ENCODE measurements at places on chromosomes 3 and 15.

GRCh38 chr15:79193549-79193948 is 89.0 kb upstream of the ANKRD34C start:
- DNase-seq, result no peak

- DNase-seq, result no peak
These were observed 678.4 kb downstream of the ROBO2 start for GRCh38 chr3:77718311-77718710.

DNA sequence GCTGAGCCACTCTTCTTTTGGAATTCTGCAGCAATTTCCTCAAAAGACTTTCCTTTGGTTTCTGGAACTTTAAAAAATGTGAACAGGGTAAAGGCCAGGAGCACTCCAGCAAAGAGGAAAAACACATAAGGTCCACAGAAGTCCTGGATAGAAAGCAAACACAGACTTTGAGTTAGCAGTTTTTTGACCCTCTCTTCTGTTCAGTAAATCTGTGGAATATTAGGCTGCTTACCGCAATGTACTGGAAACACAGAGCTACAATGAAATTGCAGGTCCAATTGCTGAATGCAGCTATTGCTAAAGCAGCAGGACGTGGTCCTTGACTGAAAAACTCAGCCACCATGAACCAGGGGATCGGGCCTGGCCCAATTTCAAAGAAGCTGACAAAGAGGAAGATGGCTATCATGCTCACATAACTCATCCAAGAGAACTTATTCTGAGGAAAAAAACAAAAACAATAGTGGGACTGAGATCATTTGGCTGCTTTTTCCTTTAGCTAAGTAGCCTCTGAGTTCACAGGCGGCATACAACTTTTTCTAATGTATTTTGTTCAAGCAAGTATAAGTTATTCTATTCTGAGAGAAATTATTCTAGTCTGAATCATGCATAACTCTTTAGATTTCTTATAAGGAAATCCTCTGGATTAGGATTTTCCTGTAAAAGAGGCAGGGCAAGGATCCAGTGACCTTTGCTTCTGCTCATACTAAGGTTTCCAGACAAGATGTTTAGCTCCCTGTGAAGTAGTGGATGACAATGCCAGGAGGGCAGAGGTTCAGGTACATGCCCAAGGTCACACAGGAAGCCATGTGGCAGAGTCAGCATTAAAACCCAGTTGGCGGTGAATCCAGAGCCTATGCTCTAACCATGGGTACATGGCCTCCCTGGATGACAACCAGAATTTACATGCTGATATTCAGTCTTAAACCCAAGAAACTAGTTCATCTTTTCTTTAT is 28.3 kb downstream of the SLC2A2 start:
- no peak for DNase-seq

DNA sequence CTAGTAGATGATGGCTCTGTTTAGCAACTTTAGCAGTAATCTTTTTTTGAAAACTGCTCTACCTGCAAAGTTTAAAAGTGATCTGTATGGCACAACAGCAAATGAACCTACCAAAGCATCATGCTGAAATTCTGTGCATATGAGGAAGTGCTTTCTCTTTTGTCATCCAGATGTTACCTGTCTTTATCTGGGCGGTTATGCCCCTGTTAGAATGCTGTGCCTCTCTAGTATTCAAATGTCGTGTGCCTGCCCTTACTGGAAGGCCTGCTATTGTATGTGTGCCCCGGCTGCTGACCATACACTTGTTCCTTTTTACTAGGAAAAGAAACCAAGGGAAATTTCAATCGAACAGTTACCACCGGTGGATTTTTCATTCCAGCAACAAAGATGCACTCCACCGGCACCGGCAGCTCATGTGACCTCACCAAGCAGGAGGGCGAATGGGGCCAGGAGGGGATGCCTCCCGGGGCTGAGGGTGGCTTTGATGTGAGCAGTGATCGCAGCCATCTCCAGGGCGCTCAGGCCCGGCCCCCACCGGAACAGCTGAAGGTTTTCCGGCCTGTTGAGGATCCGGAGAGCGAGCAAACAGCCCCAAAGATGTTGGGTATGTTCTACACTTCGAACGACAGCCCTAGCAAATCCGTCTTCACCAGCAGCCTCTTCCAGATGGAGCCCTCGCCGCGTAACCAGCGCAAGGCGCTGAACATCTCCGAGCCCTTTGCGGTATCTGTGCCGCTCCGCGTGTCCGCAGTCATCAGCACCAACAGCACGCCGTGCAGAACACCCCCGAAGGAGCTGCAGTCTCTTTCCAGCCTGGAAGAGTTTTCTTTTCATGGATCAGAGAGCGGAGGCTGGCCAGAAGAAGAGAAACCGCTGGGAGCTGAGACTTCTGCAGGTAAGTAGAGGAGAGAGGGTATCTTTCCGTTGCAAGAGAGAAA is 61.6 kb downstream of the TMEM39A start:
- DNase-seq, result no peak

GRCh38 chr3:170941551-170941950 is 33.1 kb upstream of the EIF5A2 start:
- DNase-seq, result no peak

DNA sequence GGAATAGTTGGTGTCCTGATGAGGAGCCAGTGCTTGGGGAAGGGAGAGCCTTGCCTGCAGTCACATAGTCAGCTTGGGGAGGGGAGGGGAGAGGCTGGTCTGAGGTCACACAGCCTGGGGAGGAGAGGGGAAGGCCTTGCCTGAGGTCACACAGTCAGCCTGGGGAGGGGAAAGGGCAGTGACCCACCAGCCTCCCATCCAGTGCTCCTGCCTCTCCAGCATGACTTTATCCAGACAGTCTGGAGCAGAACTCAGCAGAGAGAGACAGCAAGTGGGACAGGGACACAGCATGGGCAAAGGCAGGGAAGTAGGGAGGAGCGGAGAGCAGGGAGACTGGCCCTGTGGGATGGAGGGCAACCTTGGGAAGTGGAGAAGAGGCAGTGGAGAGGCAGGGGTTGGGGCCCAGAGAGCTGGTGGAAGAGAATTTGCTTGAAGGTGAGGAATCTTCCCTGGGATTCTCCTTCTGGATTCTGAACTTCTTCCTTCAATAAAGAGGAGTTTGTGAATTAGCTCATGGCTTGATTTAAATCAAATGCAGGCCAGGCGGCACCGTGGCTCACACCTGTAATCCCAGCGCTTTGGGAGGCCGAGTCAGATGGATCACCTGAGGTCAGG is 64.5 kb downstream of the CORO2B start:
- DNase-seq, result no peak

- no peak for DNase-seq
These were observed 69.9 kb downstream of the EPHB3 start for GRCh38 chr3:184631472-184631861.

DNA sequence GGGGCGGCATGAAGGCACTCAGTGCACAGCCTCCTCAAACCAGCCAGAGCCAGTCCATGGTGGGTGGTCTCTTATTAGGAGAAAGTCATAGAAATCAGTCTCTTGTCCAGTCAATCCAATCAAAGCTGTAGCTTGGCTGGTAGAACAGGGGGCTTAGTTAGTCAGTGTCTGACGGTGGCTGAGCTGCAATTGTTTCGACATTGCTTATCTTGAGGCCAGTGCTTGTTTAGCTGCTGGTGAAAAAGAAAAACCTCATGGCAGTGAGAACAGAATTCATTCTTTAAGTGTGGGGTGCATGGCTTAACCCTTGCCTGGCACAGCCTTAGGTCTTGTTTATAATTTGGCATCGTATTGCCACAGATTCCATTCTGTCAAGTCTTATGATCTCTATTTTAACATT is 53.9 kb downstream of the FGD5 start:
- no peak for DNase-seq

GRCh38 chr15:49179433-49180190 is 9.6 kb downstream of the GALK2 start:
- DNase-seq, result no peak

DNA sequence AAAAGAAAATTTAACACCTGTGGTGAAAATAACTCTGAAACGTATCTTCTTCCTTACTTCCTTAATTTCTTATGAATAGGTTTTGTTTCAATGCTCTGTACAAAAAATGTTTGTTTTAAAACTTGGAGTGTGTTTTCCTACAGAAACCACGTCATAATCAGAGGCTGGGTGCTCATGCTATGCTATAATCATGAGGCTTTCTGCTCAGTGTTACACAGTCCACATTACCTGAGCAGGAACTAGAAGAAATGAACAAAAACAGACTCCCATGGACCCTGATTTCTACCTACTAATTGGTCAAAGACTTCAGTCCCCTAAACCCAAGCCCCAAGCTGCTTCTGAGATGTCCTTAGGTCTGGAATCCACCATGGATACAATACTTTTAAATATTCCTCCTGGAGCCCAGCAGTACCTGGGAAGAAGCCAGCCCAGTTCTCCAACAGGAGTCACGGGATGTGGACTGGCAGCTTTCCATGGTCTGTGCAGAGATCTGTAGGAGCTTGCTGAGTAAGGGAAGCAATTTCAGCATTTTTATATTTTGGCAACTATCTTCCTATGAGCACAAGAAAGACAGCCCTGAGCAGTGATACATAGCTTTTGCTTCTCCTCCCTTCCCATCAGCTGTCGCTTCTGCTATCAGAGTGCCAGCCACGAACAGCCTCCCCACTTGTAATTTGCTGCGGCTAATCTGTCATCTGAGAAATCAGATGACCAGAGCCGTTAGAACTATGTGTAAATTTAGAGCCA is 65.6 kb downstream of the WDR72 start:
- DNase-seq, result no peak

- DNase-seq, result no peak
These were observed 395.4 kb upstream of the ADAMTS9 start for GRCh38 chr3:65083240-65083639.

DNA sequence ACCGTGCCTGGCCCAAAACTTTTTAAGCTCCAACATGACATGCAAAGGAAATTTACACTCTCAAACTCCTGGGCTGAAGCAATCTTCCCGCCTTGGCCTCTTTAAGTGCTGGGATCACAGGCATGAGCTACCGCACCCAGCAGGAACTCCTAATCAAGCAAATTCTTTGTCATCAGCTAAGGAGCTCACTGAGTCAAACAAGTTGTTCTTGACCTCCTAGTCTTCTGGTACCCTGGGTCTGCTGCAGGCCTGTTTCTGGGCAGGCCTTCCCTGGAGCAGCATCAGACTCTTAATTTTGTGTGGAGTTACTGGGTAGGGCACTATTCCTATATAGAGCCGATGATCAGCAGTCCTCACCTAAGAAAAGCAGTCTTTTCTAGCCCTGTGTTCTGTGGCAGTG is 68.4 kb upstream of the FLNB start:
- no peak for DNase-seq

GRCh38 chr3:82067420-82067819 is 306.0 kb upstream of the GBE1 start:
- no peak for DNase-seq

DNA sequence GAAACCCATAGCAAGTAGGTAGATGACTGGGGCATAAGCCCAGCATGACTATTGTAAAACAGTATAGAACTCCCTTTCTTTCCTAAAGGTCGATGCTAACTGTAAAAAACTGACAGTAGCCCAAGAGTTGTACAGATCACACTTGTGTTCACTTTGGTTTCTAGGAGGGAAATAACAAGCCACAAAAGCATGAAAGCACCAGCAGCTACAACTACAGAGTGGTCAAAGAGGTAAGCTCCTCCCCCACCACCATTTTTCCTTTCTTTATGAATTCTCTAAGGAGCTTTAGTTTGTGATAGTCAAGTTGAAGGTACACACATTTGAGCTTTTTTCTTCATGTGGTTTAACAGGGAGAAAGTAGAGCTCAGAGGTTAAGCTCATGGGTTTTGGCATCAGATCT is 191.0 kb downstream of the ITPR1 start:
- no peak for DNase-seq
